ENCODE measurements at places on chromosomes 1 and 21. TPM values are rescaled to one million over a fixed set of nuclear protein-coding genes. Genes with fewer than 3 reads are reported as not detected.

PTPRU gene
- total RNA-seq: 10.6 TPM

TMPRSS15 gene
- 0.40 TPM for total RNA-seq

SUSD4 gene
- total RNA-seq: 2.7 TPM

RPTN gene
- not detected for total RNA-seq

GJA8 gene
- not detected for total RNA-seq

KANK4 gene
- total RNA-seq: 6.6 TPM

TCHHL1 gene
- total RNA-seq: not detected

BRINP3 gene
- total RNA-seq: 2.5 TPM

Measured in muscle of leg (tissue), 16 donors.